RKO (cell line): ENCODE measurements at places on chromosomes 1 and 21.

- no peak for DNase-seq
These were observed 19.5 kb downstream of the ATF3 start for GRCh38 chr1:212628046-212628445.

DNA sequence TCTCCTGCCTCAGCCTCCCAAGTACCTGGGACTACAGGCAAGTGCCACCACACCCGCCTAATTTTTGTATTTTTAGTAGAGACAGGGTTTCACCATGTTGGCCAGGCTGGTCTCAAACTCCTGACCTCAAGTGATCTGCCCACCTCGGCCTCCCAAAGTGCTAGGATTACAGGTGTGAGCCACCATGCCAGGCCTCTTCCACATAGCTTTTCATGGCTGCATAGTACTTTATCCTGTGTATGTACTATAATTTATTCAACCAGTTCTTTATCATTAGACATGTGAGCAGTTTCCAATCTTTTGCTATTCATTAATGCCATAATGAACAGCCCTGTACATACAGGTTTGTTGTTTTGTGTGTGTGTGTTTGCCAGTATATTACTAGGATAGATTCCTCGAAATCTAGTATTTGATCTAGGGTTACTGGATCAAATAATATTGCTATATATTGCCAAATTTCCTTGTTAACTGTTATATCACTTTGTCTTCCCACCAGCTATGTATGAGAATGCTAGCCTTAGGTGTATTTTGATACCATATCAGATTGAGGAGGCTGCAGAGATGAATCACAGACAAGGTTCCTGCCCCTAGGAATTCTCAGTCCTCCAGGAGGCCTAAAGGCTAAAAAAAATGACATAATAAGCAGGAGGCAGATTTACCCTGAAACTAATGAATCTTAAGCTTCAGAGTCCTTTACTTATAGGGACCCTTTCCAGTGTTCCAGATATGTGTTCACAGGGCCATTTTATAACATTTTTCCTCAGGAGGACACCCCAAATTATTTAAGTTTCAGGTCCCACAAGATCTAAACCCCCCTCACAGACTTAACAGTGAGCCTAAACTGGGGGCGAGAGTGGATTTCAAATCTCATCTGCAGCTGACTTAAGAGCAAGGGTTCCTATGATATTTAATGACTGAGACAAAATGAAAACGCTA, 2.1 kb upstream of the PDIK1L start:
- no peak for DNase-seq

- peak; percentile 47 for DNase-seq
These were observed 1242.0 kb downstream of the AMY1C start for GRCh38 chr1:104991702-104992101.

DNA sequence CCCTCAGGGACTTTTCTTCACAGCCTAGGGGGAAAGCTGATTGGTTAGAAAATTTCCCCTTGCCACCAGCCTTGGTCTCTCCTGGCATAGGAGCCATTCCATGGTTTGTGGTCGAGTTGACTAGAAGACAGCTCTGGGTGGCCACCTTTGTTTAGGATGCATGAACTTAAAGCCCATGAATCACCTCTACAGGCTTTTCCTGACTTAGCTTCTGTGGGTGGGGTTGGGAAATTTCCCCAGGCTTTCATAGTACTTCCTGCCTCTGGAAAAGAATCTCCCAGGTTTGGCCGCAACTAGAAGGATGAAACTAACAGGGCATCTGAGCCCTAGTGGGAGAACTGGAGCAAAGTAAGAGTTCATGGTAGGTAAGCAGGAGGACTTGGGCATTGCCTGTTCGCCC, 72.6 kb downstream of the SNRPE start:
- DNase-seq, result no peak

GRCh38 chr1:213452501-213452900, 401.5 kb downstream of the RPS6KC1 start:
- DNase-seq, result no peak

- no peak for DNase-seq
These were observed 71.0 kb upstream of the ANGPTL1 start for GRCh38 chr1:178941849-178942248.

DNA sequence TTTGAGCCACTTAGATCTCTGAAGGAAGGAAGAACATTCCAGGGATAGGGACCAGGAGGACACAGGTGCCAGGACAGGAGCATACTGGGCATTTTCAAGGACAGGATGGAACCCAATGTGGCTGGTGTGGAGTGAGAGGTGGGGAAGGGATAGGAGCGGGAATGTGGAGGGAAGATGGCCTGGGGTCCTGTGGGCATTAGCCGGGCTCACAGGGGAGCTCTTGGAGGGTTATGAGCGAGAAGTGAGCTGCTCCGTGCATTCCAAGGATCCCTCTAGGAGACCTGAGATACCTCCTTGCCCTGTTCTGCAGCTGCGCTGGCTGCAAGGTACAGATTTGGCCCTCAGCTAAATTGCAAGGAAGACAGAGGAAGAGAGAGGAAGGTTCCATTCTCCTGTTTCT, 87.5 kb downstream of the IER5 start:
- no peak for DNase-seq

DNA sequence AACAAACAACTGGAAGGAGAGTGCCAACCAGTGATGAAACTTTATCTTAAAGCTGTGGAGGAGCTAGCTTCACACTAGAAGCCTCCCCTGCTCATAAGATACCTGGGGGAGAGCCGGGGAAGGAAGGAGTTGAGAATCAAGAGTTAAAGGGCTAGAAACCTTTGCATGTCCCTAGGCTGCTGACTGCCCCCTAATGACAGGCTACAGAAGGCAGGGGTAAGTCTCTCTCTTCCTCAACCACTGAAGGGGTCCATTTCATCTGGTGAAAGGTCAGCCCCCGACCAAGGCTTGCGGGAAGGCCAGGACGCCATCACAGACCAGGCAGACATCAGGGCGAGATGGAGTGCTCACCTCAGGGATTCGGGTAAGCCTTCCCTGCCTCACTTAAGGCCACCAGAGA, 65.6 kb upstream of the GRHL3 start:
- no peak for DNase-seq

- no peak for DNase-seq
These were observed 21.5 kb downstream of the ADGRB2 start for GRCh38 chr1:31742462-31743212.

GRCh38 chr1:93549811-93550210, 101.9 kb downstream of the FNBP1L start:
- no peak for DNase-seq

DNA sequence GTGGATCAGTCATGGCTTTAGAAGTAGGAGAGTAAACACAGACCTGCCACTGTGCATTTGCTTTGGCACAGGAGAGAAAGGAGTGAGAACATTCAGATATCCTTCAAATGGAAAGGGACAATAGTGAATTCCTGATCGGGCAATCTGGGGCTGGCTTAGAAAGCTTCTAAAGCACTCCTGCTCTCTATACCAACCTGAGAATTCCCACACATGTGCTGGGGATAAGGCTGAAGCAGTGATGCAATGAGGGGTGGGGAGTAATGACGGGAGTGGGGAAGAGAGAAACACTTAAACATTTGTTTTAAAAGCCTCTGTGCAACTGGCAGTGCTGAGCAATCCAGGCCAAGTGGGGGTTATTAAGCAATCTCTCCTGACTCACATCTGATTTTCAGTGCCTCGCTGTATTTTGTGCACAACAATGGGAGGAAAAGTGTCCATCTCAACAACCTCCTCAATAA, 108.8 kb downstream of the KIAA0319L start:
- DNase-seq, result no peak

- DNase-seq, result no peak
These were observed 39.7 kb downstream of the CHML start for GRCh38 chr1:241600496-241600901.

- DNase-seq, result no peak
These were observed 78.8 kb downstream of the MIS18A start for GRCh38 chr21:32200029-32200428.

DNA sequence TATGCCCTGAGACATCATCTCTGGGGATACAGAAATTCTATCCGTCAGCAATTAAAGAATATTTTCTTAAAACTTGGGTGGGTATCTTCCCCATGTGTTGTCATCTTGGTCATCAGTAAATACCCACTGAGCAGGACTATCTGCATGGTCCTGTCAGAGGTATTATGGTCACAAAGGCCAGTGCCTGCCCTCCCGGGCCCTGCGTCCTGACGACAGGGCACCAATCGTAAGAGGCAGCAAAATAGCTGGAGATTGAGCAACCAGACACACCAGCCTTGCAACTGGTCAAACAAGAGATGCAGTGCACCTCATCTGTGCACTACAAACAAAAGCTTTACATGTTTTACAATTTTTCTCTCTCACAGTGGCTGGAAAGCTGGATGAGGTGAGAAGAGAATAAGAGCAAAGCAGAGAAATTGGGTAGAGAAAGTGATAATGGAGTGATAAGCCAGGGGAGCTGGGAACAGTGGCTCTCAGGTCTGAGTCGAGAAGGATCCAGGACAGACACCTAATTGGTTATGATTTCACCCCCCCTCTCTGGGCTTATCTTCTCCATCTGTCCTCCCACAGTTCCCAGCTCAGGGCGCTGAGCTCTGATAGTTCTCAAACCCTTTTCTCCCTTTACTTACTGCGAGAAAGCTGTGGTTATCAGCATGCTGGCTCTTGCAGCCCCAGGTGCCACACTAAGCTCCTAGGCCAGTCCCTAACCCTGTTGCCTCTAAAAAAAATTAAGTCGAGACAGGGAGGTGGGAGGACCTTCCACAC, 8.8 kb upstream of the SRP9 start:
- DNase-seq, result no peak

DNA sequence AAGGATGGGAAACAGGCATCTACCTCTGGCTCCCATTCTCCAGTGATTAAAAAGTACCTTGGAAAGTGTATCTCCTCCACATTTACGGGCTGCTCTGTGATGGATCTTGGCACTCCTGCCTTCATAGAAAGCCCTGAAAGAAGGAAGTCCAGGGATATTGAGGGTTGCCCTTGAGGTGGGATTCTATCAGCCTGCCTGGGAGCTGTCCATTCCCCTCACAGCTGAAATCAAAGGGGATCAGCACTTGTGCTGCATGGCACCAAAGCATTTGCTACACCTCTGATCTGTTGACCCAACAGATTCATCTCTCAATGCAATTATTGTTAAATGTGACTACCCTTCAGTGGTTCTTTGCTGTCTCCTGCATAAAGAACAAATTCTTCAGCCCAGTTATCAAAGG, 442.0 kb upstream of the RUNX1 start:
- no peak for DNase-seq

DNA sequence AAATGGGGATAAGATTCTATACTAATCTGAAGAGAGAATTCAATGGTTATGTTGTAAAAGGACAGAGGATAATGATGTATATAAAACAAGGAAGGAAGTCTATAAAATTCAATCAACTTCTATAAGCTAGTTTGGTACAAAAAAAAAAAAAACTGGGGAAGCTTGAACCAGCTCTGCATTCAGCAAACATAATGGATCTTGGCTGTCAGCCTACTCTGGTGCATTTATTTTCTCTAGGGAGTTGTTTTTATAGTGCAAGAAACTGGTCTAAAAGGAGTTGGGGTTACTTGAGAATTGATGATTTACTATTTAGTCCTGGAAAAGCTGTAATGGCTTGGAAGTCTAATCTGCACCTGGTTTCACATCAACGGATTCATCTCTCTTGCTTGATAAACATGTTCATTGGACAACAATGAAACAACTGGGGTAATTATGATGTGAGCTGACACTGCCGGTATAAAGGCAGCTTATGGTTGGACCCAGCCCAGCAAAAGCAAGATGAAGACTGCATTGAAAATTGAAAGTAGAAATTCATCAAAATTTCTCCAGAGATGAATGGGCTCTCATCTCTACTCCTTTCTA, 199.4 kb upstream of the NRIP1 start:
- DNase-seq, result no peak

GRCh38 chr1:98045767-98046641, 125.2 kb upstream of the DPYD start:
- no peak for DNase-seq

GRCh38 chr1:231194476-231194842, 32.6 kb downstream of the TRIM67 start:
- DNase-seq, result peak; percentile 45

DNA sequence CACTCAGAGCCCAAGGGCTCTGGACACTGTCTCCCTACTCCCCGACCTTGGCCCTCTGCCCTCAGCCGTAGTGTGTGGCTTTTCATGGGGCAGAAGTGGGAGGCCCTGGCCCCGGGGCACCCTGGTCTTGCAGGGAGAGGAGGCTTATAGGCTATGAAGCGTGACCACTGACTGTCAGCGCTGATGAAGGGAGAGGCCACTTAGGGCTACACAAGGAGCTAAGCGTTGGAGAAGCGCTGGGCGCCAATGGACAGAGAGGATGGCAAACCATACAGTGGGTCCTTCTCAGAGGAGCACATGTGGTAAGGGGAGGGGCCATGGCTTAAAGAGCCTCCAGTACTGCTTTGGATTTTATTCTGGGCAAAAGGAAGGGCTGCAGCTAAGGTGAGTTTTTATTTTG, 7.9 kb downstream of the CRABP2 start:
- no peak for DNase-seq

- no peak for DNase-seq
These were observed 41.1 kb upstream of the KCNQ4 start for GRCh38 chr1:40742363-40743061.

GRCh38 chr1:204889681-204890383, 19.2 kb downstream of the NFASC start:
- DNase-seq, result no peak

GRCh38 chr1:58996341-58997059, 212.7 kb upstream of the JUN start:
- no peak for DNase-seq

GRCh38 chr1:75967719-75968118, 35.5 kb upstream of the ASB17 start:
- no peak for DNase-seq

DNA sequence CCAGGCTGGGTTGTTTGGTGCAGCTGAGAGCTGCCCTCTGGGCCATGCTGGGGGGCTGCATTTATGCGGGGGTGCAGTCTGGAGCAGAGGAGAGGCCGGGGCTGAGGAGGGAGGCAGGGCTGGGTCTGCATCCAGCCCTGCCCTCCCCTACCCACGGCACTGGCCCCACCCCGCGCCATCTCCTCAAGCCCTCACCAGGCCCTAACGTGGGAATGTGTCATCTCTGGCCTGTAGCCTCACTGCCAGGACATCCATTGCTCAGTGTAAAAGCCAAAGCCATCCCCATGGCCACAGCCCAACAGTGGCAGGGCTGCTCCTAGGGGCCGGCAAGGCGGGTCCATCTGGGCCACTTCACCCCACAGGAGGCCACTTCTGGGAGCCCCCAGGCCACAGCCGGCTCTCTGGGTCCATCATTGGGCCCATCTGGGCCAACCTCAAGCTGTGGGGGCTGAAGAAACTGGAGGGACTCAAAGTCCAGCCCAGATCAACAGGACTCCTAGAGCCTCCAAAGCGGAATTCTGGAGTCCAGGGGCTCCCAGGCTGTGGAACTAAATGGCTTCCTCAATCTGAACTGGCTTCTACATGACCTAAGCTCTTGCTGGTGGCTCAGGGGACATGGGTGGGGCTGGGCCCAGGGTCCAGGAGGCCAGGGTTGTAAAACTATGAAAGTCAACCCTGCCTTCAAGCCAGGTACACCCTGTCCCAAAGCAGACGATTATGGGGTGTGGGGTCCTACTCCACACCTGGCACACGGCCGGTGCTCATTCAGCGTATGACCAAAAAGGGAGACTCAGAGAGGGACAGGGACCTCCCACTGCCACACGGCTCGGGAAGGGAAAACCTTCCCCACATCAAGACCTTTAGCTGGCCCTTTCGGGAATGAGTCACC, 32.6 kb downstream of the RUNX3 start:
- DNase-seq, result no peak

GRCh38 chr1:168235937-168236336, 10.1 kb downstream of the SFT2D2 start:
- no peak for DNase-seq
